ENCODE measurements at places on chromosomes 7 and 10. TPM values are rescaled to one million over a fixed set of nuclear protein-coding genes. Genes with fewer than 3 reads are reported as not detected.

Gene ANKRD16
- 6.6 TPM for total RNA-seq

Gene FKBP6
- not detected for total RNA-seq

Gene ADCYAP1R1
- 0.65 TPM for total RNA-seq

Gene CHST3
- 1.3 TPM for total RNA-seq

Gene PON1
- 465 TPM for total RNA-seq

Gene H2BK1
- not detected for total RNA-seq

Gene RBM20
- total RNA-seq, result 0.33 TPM

Gene C10orf67
- total RNA-seq, result not detected

Gene GARIN1A
- total RNA-seq, result 0.38 TPM

Gene SEMA3D
- 0.25 TPM for total RNA-seq

Gene SRGN
- 29.1 TPM for total RNA-seq

Gene TSPAN33
- 33.7 TPM for total RNA-seq

Gene NUDT13
- total RNA-seq, result 2.7 TPM

Gene FZD8
- 5.7 TPM for total RNA-seq

Gene KCND2
- 0.03 TPM for total RNA-seq

Gene SLC29A4
- 2.9 TPM for total RNA-seq

Measured in left lobe of liver (tissue), 2 donors.